ENCODE measurements at places on chromosomes 7 and 10.

GRCh38 chr7:128263420-128263819 is 22.3 kb downstream of the LEP start:
- no peak for DNase-seq

DNA sequence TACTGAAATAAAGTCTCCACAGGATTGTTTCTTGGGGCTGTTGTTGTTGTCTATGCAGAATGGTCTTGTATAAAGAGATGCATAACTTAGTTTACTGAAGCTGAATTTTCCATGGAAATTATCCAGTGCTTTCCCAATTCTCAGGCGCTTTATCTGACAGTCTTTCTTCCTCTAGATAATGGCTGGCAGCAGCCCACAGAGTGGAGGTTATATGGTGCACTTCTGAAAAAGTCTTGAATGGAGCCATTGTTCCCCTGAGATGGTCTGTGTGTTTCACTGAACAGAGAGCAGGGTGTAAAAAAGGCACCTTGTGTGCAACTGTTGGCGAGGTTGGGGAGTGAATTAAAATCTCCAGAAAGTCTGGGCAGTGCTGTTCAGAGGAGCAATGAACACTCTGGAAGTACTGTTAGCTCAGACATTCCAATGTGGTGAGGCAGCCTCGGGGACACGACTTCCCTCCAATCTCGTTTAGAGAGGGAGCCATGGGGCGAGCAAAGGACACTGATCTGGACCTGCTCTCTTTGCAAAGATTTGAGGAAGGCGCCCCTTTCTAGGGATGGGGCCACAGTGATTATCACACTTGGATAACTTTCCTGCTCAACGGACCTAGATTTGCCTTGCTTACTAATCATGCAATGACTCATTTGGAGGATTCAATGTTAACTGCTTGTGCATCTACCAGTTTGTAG is 2.0 kb upstream of the PLCE1 start:
- DNase-seq = no peak

DNA sequence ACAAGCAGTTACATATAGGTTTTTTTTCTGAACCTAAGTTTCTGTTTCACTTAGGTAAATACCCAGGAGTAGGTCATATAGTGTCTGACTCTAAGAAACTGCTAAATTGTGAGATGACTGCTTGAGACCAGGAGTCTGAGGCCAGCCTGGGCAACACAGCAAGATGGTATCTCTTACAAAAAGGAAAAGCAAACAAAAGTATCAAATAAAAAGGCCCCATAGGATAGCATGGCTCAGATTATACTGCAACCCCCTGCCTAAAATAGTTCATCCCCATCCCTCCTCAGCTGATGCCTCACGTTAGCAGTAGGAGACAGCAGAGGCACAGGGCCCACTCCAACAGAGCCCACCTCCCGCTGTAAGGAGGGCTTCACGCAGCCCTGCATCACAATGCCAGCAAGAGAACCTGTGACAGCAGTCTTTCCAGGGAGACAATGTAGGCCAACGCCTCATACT is 90.3 kb downstream of the SRPK2 start:
- no peak for DNase-seq

- DNase-seq = no peak
These were observed 11.6 kb downstream of the GATA3 start for GRCh38 chr10:8066124-8066523.

DNA sequence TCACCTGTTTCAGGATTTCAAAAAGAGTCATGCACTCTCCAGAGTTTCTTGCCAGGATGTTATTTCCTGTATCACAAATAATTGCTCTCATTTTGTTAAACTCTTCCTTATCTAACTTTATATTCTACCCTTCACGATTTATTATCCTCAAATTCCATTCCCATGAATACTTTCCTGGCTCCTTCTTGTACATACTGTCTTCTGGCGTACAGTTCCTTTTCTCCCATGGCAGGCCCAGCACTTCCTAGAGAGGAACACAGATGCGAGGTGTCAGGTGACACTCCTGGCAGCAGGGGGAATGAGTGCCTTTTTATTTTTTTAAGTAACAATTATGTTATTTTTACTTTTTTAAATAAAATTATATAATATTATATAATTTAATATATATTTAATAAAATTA is 411.9 kb downstream of the TFEC start:
- DNase-seq = no peak

GRCh38 chr7:28005075-28005846 is 175.3 kb downstream of the JAZF1 start:
- DNase-seq = no peak

DNA sequence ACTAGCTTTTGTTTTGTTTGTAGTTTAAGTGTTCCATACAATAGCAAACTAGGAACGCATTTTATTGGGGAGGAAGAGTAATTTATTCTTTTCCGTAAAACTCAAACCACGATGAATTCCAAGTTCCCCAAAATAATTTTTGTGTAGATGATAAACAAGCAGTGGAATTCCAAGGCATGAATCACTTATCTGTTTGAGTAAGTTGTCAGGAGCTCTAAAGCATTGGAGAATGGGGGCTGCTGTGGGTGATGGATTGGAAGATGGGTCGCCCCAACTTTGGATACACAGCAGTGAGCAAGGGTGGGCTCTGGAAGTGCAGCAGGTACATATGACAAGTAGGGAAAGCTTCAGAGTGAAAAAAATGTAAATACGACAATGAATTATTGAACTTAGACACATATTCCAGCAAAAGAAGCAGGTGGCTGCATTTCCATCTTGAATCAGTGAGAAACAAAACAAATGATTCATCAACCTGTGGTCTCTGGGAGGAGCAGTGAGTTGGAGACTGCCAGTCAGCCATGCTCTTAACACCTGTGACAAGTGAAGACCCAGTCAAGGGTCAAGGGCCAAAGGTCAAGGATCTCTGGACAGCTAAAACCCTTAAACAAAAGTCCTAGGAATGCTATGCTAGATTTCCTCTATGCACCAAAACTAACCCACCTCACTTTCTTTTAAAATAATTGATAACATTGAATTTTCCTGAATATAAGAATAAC is 34.2 kb upstream of the ADRB1 start:
- DNase-seq = no peak

GRCh38 chr7:55591282-55591931 is 19.1 kb upstream of the VOPP1 start:
- DNase-seq = no peak

- no peak for DNase-seq
These were observed 120.9 kb downstream of the SLC16A9 start for GRCh38 chr10:59588791-59589190.

DNA sequence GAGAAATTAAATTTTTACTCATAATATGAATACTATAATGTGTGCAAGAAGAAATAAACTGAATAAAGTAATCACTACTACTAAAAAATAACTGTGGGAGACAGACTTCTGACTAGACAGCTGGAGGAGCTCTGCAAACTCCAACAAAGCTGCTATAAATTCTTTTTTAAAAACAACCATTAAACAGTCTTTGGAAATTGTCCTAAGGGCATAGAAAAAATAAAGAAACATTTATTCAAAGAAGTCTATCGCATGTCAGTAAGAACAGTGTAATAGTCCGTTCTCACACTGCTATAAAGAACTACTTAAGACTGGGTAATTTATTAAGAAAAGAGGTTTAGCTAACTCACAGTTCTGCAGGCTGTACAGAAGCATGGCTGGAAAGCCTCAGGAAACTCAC is 56.0 kb downstream of the ZPBP start:
- DNase-seq = no peak

DNA sequence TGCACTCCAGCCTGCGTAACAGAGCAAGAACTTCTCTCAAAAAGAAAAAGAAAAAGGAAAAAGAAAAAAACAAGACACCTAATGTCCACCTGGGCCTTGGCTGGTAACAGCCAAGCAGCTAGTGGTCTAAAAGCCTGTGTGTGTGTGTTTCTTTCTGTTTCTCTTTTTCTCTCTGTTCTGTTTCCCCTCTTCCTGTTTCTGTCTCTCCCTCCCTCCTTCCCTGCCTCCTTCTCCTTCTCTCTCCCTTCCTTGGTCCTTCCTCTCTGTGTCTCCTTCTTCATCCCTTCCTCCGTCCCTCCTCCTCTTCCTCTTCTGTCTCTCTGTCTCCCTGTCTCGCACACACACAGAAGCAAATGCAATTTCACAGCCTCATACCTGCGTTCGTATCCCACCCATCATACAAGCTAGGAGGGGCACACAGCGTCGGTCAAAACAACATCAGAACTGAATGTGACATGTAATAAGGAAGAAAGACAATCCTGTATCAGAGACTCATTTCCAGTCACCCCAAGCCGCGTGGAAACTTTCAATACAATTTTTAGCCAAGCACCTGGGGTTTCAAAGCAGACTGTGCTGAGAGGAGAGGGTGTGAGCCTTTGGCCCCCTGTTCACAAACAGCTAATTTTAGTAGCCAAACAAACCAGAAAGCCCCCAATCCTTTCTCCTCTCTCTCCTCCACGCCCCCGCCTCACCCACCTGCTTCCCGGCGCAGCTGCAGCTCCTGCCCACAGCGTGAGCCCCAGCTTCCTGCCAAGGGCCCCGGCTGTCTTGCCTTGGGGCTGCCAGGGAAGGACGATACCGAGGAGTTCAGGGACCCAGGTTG is 50.2 kb upstream of the GNA12 start:
- DNase-seq = peak; percentile 81

DNA sequence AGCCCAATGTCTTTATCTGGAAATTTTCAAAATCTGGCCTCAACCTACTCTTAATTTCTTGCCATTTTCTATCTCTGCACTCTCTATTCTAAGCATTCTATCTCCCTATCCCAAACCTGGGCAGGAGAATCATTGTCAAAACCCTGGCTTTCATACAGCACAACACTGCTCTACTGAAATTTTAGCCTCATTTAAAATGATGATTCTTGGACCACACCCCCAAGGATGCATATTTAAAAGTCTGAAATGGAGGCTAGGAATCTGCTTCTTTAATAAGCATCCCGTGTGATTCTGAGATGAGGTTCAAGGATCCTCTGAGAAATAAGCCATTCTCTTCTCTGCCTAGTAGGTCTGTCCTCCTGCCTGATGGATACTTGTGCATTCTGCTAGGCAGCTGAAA is 50.8 kb upstream of the EGR2 start:
- DNase-seq = no peak

DNA sequence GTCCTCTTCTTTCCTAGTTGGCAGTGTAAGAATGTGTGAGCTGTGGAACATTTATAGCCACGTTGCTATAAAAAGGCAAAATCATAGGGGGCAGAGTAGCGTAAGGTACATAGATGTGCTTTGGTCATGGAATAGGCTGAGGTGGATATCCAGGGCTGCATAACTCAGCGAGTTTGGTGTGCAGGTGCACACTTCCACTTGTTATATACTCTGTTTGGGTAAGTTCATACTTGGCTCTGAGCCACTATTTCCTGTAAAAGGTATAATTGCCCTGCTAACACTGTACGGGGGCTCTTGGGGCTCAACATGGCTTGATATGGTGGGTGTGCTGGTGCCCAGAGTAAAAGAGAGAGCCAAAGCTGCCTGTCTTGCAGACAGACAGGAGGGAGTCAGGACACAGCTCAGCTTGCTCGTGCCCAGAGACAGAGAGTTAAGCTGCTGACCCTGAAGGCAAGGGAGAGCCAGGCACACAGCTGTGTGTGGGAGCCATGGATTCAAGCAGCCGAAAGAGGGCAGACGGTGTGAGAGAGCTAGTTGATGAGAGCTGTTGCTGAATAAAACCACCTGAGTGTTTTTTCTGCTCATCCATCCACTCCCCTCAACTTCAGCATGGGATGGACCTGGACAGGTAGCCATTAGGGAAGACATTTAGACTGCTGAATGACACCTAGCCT is 126.7 kb downstream of the DKK1 start:
- DNase-seq = no peak

DNA sequence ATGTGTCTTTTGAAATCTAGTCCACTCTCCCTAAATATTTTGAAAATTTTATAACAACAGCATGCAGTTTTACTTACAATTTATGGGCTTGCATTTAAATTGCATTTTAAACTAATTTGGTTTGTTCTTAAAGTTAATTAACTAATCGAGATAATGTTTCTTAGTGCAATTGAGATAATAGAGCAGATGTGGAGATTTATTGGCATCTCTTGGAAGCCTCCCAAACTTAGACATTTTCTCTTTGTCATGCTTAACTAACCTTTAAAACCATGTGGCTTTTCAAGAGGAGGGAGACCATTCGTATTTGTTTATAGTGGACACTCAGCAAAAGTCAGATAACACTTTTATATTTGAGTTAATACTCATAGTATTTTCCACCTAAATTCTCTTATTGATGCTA is 887.0 kb upstream of the CELF2 start:
- DNase-seq = no peak

DNA sequence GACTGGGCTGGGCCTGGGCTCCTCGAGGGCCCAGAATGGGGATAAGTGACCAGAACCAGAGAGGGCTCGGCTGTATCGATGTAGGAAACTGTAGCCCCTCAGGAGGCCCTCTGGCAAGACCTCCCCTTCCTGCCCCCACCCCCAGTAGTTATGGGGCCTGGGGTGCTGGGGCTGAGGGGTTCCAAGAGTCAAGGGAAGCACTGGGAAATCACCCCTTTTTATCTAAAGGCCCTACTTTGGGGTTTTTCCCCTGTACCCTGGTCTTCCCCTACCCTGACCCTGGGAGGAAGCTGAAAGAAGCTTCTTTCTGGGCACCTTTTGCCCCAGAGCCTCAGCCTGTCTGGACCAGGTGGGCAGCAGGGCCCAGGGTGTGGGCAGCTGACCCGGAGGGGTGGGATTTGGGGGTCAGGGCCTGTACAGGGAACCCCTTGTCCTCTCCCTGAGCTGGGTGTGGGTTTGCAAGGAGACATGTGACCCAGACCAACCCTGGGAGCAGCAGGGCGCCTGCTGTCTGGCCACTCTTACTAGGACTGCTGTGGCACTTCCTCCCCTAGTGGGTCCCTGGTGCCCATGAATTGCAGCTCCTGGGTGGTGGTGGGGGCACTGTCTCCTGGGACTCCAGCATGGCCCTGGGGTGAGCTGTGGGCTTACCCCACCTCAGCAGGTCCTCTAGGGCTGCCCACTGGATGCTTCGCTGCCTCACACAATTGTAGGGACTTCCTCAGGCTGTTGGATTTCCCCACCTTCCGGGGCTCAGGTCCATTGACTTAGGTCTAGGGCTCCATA is 1.5 kb downstream of the IRF5 start:
- DNase-seq = no peak

DNA sequence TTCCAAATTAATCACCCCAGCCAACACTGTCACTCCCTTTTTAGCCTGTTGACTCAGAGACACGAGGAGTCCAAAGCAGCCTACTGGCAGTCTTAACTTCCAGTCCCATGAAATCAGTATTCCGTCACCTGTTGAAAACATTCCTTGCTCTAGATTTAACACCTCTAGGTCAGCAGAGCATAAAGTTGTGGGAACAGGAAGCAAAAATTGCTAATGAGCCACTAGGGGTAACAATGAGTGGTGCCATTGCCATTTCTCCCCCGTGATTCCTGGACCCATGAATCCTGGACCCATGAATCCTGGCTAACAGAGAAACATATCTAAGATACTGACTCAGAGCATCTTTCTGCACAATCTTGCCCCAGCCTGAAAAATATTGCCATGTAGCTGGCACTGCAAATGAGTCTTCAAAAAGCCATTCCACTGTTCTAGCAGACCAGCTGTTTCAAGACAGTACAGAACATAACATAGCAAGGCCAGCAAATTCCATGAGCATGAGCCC is 252.7 kb upstream of the PTER start:
- no peak for DNase-seq
